ENCODE measurements at places on chromosomes 13 and 19. TPM values are rescaled to one million over a fixed set of nuclear protein-coding genes. Genes with fewer than 3 reads are reported as not detected.

GRCh38 chr19:13017306-13018034 is 22.2 kb downstream of the NFIX start:
- no peaks in the 10 kb centered on the region for H3K36me3 ChIP-seq
- no peak overlapping the region for H3K27ac ChIP-seq
- peaks cover 100% of the 10 kb centered on the region for H3K27me3 ChIP-seq
- no peak overlapping the region for H3K4me3 ChIP-seq
- DNase-seq, result no peak
- no peaks in the 10 kb centered on the region for H3K4me1 ChIP-seq

GRCh38 chr13:31045286-31046081 is 113.0 kb downstream of the TEX26 start:
- H3K27me3 ChIP-seq, result peaks cover 11% of the 10 kb centered on the region
- no peaks in the 10 kb centered on the region for H3K36me3 ChIP-seq
- no peak overlapping the region for H3K27ac ChIP-seq
- DNase-seq, result peak; percentile 94

GRCh38 chr13:23321535-23322241 is 111.8 kb downstream of the SACS start:
- H3K4me3 ChIP-seq, result no peak overlapping the region
- no peaks in the 10 kb centered on the region for H3K27me3 ChIP-seq
- peak; percentile 93 for DNase-seq
- no peak overlapping the region for H3K27ac ChIP-seq

DNA sequence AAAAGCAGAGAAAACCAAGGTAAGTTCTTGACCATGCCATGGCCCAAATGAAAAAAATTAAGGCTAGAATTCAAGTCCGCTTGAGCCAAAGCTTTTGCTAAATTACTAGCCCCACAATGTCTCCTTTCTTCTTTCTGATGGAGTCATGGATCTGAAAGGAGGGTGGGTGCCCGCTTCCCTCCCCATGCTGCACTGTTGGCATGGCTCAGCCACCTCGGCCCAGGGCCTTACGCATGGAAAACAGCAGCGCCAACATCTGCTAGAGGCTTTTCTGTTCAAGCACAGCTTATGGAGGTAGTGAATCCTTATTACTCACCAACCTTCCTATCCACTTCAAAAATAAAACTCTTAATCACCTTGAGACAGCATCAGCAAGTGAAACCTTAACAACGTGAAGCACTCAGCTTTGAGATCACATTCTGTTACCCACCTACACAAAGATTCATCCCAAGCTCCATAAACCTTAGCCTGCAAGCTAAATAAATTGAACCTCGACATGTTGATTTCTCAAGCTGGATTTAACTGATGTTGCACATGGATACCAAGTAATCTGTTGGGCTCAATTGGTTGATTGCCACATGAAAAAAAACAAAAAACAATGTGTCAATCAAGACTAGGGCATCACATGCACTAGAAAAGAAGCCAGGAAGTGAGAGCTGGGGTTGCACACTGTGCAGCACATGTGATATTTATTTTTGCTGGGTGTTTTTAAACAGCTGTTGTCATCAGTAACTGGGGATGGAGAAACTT is 43.4 kb downstream of the TPT1 start:
- no peak overlapping the region for H3K27ac ChIP-seq
- H3K4me1 ChIP-seq, result no peaks in the 10 kb centered on the region
- H3K4me3 ChIP-seq, result no peak overlapping the region
- H3K27me3 ChIP-seq, result no peaks in the 10 kb centered on the region
- DNase-seq, result no peak
- H3K36me3 ChIP-seq, result no peaks in the 10 kb centered on the region

DNA sequence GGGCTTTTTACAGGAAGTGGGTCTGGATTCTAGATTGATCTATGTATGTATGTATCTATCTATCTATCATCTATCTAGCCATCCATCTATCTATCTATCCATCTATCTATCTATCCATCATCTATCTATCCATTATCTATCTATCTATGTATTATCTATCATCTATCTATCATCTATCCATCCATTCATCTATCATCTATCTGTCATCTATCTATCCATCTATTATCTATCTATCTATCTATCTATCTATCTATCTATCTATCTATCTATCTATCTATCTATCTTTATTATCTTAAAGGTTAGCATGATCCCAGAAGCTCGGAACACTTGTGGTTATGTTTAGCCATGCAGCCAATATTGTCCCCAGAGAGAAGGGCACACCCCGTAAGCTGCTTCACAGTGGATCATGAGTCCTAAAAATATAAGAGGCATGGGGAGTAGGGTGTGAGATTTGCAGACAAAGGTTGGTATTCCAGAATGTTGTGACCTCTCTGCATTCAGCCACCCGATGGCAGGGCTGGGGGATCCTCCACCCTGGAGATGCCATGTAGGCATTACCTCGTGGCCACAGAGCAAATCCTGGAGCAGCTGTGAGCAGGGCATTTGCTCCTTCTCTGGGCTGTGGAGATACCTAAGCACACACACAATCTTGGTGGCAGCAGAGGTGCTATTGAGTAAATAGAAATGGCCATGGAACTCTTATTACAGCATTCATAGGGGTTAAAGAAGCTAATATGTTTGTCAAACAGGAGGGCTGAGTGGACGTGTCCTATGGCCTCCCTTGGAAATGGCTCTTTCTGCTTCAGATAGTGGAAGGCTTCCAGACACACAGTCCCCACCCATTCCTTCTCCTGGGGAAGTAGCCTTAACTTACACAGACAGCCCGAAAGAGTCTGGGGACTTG is 310.0 kb upstream of the TSHZ3 start:
- no peak overlapping the region for H3K27ac ChIP-seq
- no peak overlapping the region for H3K4me3 ChIP-seq
- DNase-seq, result no peak
- peaks cover 7% of the 10 kb centered on the region for H3K27me3 ChIP-seq
- no peaks in the 10 kb centered on the region for H3K4me1 ChIP-seq

NBEA gene
- 13.2 TPM for total RNA-seq

ZNF547 gene
- 1.8 TPM for total RNA-seq

KDELR1 gene
- total RNA-seq, result 137 TPM

SULT2A1 gene
- total RNA-seq, result not detected
